Regular cardiac myocyte (primary cell): ENCODE measurements at places on chromosomes 1 and 21. TPM values are rescaled to one million over a fixed set of nuclear protein-coding genes. Genes with fewer than 3 reads are reported as not detected.

AGO4 gene
- total RNA-seq = 9.6 and 13.2 TPM in 2 replicates

RNF2 gene
- total RNA-seq = 22.8 and 25.1 TPM in 2 replicates

TMIGD3 gene
- not detected in 2 replicates for total RNA-seq

MRAP gene
- total RNA-seq = not detected in 2 replicates

LIPI gene
- total RNA-seq = not detected in 2 replicates

CASP9 gene
- 4.2 and 8.6 TPM in 2 replicates for total RNA-seq

DNM3 gene
- total RNA-seq = 0.77 and 0.85 TPM in 2 replicates

PRAMEF1 gene
- not detected in 2 replicates for total RNA-seq

KCNJ9 gene
- total RNA-seq = under 0.01 TPM in 1 of 2 replicates, not detected in the other

LYSMD1 gene
- 3.9 and 6.7 TPM in 2 replicates for total RNA-seq

CFHR2 gene
- total RNA-seq = not detected in 2 replicates

CCDC27 gene
- total RNA-seq = not detected in 2 replicates

PDC gene
- 0.38 TPM in 1 of 2 replicates, not detected in the other for total RNA-seq

CNR2 gene
- total RNA-seq = not detected in 2 replicates

NUDC gene
- total RNA-seq = 18.3 and 71.9 TPM in 2 replicates

NGF gene
- 16.9 and 17.3 TPM in 2 replicates for total RNA-seq

OR2T11 gene
- total RNA-seq = not detected in 2 replicates

CCDC185 gene
- under 0.01 TPM in 1 of 2 replicates, not detected in the other for total RNA-seq
